Choroid plexus epithelial cell (primary cell): ENCODE measurements at places on chromosomes 3 and 15.

DNA sequence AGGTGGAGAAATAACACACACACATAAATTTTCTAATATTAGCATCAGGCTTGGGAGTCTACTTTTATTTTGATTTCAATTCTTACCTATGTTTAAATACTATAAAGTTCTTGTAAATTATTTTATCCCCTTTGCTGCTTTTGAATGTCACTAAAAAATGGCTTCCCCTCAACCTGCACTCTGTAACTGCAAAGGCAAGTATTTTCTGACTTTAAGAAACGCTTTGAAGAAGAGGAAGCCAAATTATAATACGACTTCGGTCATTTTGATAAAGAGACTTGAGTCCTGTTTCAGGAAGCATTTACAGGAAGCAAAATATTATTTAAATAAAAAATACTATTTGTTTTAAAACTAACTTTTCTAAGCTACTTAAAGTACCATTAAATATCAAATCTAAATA is 627.7 kb upstream of the AGTR1 start:
- no peak for DNase-seq

DNA sequence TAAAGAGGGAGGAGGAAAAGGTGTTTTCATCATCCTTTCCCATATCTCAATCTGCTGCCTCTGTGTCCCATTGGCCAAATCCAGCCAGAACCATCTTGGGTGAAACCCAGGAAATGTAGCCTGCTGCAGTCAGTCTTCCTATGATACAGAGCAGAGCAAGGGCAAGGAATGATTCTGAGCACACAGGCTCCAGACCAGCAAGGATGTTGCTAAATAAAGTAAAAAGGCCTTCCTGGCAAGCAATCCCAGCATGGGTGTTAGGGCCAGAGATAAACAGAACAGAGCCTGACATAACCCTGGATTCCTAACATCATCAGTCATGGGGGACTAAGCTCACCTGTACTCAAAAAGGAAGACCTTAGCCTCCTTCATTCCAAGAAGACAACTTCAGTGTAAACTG is 90.7 kb upstream of the AGTR1 start:
- DNase-seq = peak; percentile 52

- DNase-seq = no peak
Observed at GRCh38 chr15:71749500-71749899, 60.9 kb upstream of the NR2E3 start.

DNA sequence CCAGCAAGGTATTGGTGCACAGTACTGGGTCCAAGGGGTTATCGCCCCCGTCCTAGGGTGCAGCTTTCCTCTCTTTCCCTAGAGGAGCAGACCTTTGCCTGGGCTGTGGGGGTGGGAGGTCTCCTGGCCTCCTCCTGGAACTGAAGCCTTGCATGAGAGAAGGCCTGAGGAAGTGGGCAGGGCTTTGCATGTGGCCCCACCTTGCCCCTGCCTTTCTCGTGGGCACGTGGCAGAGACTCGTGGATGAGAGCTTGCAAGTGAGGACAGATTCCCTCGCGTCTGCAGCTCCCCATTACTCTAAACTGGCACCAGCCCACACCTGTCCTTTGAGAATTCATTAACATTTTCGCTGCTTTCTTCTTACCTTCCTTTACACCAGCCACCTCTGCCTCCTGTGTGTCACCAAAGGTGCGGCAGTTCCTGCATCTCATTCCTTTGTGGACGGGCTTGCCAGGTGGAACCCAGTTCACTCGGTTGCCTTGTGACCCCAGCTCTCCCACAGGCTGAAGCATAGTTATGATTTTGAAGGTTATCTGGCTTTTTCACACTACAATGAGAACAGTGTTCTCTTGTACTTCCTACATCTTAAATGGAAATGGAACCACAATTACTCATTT is 40.9 kb upstream of the NR2C2 start:
- DNase-seq = no peak

- DNase-seq = peak; percentile 42
Observed at GRCh38 chr3:14565868-14566588, 25.9 kb upstream of the GRIP2 start.
